ENCODE measurements at places on chromosomes 13 and 19.

DNA sequence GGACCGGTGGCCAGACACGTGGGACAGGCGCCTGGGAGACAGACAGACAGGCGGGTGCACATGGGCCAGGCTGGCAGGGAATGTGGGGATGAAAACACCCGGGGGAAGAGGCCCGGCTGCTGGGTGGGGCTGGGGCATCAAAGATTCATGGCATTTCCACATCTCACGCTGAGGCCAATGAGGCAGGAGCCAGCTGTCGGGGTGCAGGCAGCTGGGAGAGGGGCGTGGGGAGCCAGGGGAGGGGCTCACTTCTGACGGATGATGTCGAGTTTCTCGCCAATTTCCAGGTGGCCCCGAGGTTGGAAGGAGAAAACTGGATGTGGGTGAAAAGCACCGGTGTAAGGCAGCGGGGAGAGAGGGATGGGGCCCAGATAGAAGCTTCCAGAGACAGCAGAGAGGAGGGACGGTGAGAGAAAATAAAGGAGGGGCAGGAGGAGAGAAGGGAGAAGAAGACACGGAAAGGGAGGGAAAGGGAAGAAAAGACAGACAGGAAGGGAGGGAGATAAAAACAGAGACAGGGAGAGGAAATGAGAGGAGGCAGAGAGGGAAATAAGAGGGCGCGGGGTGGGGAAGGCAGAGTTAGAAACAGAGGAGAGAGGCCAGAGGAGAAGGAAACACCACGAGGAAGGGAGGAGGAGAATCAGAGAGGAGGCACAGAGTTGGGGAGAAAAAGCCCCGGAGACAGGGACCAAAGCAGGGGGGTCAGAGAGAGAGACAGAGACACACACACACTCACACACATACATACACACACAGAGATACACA lies 8.0 kb upstream of the CCER2 start:
- DNase-seq, result peak; percentile 7

DNA sequence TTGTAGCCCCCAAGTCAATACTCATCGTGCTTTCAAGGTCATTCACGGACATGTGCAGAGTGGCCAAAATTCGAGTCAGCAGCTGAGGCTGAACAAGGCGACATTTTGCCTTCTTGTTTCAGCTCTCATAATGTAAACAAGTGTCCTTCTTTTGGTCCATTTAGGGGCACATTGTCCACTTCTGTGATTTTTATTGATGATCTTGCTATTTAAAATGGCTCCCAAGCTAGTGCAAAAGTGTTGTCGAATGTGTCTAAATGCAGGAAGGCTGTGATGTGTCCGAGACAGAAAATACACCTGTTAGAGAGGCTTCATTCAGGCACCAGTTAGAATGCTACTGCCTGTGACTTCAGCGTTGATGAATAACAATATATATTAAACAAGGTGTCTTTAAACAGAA lies 405.9 kb downstream of the IRS2 start:
- no peak for DNase-seq

GRCh38 chr19:38805180-38805579 lies 7.6 kb downstream of the LGALS4 start:
- DNase-seq, result no peak

DNA sequence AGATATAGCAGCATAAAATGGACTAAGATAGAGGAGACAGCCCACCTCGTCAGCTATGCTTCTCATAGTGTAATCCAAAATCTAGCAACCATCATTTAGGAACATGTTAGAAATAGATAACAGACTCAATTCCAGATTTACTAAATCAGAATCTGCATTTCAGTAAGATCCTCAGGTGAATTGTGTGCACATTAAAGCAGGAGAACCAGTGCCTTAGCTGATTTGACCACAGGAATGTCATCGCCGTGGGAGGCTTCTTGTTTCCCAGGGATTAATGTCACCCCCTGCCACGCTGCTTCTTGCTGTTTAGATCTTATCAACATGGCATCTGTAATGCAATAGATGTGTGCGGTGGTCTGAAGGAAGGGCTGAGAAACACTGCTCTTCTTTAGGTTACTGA lies 84.0 kb downstream of the GPC5 start:
- DNase-seq, result no peak

DNA sequence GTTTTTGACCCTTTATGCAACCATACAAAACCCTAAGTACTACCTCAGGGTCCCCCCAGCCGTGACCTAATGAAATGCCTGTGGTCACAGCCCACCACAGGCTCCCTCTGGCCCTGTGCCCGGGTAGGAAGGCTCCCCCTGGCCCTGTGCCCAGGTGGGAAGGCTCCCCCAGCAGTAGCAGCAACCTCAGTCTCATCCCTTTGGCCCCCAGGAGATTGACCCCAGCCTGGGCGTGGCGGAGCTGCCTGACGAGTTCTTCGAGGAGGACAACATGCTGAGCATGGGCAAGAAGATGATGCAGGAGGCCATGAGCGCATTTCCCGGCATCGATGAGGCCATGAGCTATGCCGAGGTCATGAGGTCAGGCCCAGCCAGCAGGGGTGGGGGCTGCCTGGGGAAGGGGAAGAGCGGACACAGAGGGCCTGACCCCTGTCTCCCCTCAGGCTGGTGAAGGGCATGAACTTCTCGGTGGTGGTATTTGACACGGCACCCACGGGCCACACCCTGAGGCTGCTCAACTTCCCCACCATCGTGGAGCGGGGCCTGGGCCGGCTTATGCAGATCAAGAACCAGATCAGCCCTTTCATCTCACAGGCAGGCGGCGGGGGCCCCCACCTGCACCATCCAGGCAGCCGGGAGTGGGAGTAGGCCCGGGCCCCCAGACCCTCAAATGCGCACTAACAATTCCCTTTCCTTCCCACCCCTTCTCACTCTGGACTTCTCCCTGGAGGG lies 6.3 kb upstream of the BEST2 start:
- no peak for DNase-seq

- no peak for DNase-seq
Observed at GRCh38 chr13:109213714-109214113, 572.7 kb downstream of the IRS2 start.

DNA sequence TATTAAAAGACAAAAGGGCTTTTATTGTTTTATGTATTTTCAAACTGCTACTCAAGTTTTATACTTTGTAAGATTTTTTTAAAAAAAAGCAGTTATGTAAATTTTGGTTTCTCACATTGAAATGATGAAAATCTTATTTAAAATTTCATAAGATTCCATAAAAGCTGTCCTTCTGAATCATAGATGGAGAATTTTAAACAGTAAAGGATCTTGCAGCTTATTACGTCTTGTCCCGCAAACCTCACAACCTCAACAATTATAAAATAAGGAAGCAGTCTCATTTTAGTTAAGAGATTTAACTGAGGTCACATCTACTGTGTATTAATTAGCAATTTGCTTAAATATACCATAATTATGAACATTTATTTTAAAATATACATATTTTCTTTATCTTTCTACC lies 581.0 kb upstream of the SPRY2 start:
- DNase-seq, result no peak

DNA sequence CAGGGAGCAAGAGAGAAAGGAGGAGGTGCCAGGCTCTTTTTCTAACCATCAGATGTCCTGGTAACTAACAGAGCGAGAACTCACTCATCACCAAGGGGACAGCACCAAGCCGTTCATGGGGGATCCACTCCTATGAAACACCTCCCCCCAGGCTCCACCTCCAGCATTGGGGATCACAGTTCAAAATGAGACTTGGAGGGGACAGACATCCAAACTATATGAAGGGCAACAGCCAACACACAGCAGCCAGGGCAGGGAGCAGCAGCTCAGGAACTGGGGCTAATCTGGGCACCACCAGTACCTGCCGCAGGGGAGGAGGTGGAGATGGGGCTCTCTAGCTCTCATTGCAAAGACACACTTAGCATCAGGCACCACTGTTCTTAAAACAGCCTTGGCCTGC lies 34.3 kb upstream of the VSTM2B start:
- no peak for DNase-seq

DNA sequence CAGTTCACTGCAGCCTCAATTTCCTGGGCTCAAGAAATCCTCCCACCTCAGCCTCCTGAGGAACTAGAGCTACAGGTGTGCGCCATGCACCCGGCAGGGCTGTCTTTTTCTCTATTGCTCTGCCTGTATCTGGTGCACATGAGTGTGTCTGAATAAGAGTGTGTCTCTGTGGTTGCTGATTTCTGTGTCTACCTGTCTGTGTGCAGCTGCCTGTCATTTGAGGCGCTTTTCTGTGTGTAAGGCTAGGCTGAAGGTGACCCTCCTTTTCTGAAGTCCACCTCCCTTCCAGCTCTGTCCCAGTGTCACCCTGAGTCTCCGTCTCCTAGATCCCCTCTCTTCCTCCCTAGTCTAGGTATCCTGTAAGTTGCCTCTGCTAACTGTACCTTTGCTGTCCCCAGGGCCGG lies 1.5 kb upstream of the PRR12 start:
- peak; percentile 46 for DNase-seq

DNA sequence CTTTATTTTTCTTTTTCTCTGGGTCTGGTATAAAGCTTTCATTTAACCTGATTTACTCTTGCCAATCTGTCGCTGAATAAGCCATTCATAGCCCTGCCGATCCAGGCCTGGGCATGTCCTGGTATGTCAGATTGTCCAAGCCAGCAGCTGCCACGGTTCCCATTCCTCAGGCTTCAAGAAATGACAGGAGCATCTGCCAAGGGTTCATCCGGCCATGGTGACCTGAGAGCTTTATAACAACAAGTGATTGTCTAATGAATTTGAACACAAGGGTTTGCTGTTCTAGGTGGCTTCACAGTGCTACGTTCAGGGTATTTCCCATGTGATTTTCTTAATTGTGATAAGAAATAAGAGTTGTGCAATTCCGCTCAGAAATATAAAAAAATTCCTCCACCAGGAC lies 20.0 kb downstream of the PNMA8A start:
- no peak for DNase-seq

GRCh38 chr13:112952759-112953551 lies 16.1 kb upstream of the MCF2L start:
- DNase-seq, result no peak

DNA sequence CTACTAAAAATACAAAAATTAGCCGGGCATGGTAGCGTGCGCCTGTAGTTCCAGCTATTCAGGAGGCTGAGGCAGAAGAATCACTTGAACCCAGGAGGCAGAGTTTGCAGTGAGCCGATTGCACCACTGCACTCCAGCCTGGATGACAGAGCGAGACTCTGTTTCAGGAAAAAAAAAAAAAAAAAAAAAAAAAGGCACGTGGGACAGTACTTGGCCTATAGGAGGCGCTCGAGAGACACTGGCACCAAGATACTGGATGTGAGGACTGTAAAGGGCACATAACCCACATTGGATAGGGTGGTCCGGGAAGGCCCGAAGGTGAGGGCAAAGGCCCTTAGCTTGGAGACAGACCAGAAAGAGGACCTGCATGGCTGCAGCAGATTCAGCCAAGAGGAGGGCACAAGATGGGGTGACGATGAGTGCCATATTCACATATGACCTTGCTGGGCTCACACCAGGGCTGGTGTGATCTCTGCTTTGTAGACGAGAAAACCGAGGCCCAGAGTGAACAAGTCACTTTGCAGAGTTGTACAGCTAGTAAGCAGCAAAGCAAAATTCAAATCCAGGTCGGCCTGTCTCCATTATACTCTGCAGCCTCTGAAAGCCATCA lies 89.4 kb downstream of the DPF1 start:
- DNase-seq, result peak; percentile 35

GRCh38 chr13:105336706-105337576 lies 1198.5 kb downstream of the EFNB2 start:
- no peak for DNase-seq

GRCh38 chr19:9757544-9758501 lies 10.7 kb downstream of the ZNF846 start:
- no peak for DNase-seq

- no peak for DNase-seq
Observed at GRCh38 chr13:80245162-80245733, 95.7 kb downstream of the SPRY2 start.

- no peak for DNase-seq
Observed at GRCh38 chr19:7869910-7870511, 4.2 kb downstream of the PRR36 start.

DNA sequence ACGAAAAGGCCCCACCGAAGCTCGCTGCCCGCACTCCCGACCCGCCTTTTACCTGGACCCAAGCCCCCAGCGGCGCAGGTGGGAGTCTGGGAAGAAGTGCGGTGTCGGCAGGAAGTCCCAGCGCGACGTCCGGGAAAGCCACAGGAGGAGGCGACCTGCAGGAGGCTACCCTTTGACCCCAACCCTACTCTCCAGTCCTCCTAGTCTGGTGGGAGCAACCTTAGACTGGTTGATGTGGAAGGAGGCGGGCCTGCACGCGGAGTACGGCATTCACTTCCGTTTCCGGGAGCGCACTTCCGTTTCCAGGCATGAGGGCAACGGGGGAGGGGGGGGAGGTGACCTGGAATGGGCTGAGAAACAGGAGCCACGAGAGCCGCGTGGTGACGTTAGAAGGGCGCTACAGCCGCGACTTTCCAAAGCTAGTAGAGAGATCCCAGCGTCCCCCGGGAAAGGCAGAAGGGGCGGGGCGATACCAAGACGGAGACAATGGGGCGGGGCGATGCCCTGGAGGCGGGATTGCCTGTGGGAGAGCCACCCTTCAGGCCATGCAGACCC lies 28.5 kb downstream of the ZNF266 start:
- peak; percentile 67 for DNase-seq

DNA sequence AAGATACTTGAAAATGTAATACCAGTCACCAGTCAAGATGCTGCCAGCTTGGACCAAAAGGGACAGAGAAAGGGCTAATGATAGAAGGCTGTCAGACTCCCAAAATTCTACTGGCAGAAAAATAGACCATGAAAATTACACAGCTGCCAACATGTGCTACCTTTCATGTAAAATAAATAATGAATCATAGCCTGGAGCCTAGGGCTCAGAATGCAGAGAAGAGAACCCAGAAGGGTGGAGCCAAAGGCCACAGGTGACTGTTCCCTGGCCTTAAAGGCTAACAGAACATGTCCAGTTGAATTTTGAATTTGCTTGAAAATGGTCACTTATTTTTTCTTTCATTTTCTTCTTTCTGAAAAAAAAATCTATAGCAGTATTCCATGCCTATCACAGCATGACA lies 1827.0 kb upstream of the MIR17HG start:
- DNase-seq, result no peak

DNA sequence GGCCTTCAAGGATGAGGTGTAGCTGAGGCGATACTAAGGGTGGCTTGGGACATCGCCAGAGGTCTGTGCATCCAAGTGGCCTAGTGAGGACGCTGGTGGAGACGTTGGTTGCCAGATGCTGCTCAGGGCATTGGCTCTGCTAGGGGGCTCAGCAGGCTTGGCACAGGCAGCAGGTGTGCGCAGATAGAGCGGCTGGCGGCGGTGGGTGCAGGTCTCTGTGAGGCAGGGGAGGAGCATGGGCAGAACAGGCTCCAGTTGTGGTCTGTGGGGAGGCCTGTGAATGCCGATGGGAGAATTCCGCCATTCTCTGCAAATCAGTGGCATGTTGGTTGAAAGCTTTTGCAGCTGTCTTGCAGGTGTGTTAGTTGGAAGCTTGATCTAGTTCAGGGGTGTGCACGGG lies 21.2 kb downstream of the PRAM1 start:
- no peak for DNase-seq

All from activated T-cell treated with anti-CD3 and anti-CD28 coated beads, Interleukin-2, amount 50 U/mL, for 24 hours (primary cell).